Esophagus squamous epithelium (tissue), 5 donors: ENCODE measurements at places on chromosomes 2 and 18. TPM values are rescaled to one million over a fixed set of nuclear protein-coding genes. Genes with fewer than 3 reads are reported as not detected.

The LOXHD1 gene
- not detected for total RNA-seq

The SULT1C4 gene
- 1.2 TPM for total RNA-seq

The AQP12A gene
- not detected for total RNA-seq

The PRSS56 gene
- not detected for total RNA-seq

The PPP1CB gene
- total RNA-seq = 315 TPM

The IHH gene
- total RNA-seq = 0.38 TPM

The FOXD4L1 gene
- total RNA-seq = not detected

- no peak for DNase-seq
Observed at GRCh38 chr2:46555011-46555410, 75.6 kb downstream of the TMEM247 start.

- DNase-seq = no peak
Observed at GRCh38 chr18:60377778-60378469, 5.3 kb upstream of the MC4R start.

DNA sequence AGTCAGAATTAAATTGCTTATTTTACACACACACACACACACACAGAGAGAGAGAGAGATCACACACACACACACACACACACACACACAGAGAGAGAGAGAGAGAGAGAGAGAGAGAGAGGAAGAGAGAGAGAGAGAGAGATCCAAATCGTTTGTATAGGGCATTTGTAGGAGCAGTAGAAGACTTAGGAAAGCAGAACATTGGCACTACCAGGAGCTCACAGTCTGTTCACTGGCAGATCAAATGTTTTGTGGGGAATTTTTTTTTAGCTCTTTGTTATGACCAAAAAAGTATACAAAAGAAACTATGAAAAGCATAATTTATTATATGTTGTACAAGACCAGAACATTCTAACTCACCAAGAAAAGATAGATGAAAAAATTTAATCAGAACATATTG, 81.8 kb downstream of the MBD5 start:
- no peak for DNase-seq

DNA sequence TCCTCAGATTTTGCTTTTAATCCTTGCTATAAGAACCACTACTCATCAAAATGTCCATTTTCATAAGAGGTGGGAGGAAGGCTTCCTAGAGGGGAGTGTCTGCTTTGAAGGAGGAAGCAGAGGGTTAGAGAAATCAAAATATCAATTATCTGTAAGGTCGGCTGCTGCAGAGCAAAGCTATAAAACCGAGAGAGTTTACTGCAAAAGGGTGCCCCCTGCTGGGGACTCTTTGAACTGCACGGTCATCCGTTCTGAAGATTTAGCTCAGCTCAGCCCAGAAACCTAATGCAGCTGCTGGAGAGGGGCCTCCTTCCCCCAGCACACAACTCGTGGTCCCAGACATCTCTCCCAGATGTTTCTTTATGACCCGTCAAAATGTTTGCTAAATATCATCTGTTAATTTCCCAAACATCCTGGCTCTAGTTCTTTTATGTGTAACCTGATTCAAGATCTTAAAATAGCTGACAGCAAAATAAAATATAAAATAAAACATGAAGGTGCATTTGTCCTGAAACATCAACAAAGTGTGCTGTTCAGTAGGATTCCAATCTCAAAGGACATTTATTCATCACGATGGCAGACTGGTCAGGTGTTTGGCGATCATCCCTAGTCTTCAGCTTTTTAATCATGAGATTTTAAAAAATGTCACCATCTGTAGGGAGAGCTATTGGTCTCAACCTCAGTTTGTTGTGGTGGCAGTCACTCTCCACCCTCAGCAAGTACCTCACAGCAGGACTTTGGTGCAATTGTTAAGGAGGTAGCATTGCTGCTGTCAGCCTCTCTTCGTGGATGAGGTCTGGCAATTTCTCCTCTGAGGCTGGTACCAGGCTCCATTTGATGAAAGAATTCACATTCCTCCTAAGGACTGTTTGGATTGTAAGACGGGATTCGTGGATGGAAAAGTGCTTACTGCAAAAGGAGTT, 185.9 kb downstream of the MTX2 start:
- DNase-seq = peak; percentile 17

GRCh38 chr2:138063181-138063580, 98.9 kb downstream of the HNMT start:
- no peak for DNase-seq

GRCh38 chr2:183606718-183607085, 482.5 kb downstream of the NUP35 start:
- no peak for DNase-seq

DNA sequence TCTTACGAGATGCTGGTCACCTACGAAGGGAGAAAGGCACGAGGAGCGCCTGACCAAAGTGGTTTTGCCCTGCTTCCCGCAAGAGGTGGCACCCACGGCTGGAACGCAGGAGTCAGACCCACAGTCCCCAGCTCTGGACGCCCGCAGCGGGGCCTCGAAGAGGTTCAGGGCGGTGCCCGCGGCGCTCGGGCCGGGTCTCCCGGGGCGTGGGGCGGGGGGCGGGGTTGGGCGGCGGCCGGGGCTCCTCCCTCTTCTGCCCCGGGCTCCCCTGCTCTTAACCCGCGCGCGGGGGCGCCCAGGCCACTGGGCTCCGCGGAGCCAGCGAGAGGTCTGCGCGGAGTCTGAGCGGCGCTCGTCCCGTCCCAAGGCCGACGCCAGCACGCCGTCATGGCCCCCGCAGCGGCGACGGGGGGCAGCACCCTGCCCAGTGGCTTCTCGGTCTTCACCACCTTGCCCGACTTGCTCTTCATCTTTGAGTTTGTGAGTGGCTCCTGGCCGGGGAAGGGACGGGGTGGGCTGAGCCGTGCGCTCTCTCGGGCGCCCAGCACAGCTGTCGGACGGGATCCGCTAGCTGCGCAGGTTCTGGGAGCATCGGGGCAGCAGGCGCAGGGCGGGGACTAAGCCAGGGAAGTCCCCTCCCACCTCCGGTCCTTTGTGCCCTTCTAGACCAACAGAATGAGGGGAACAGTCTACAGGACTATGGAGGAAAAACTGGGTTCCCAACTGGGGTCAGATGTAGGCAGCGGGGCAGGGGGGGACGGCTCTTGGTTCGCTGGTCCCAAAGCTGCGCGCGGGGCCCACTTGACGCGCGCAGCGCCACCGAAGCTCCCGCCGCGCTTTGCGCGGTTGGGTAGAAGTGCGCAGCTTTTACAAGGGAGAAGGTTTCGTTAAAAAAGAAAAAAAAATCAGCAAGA, at the start of gene MAL:
MAL (plus strand) TSS at position 303 of the 914 bp plus-strand sequence; CDS start at position 388, 85 bp downstream.
- DNase-seq = no peak
